ENCODE measurements at places on chromosomes 2 and 18. TPM values are rescaled to one million over a fixed set of nuclear protein-coding genes. Genes with fewer than 3 reads are reported as not detected.

The TFCP2L1 gene
- total RNA-seq = not detected

The CDH2 gene
- total RNA-seq = 1.8 TPM

The ZNF396 gene
- 0.51 TPM for total RNA-seq

The C18orf54 gene
- 6.9 TPM for total RNA-seq

The SRD5A2 gene
- not detected for total RNA-seq

The LRRC30 gene
- total RNA-seq = not detected

The TUBA3E gene
- not detected for total RNA-seq

The VWA3B gene
- total RNA-seq = 0.13 TPM

The ZAP70 gene
- 0.13 TPM for total RNA-seq

The RTTN gene
- total RNA-seq = 13.4 TPM

The CROCC2 gene
- total RNA-seq = not detected

The ATP9B gene
- 28.4 TPM for total RNA-seq

The ALPI gene
- not detected for total RNA-seq

The CDH20 gene
- not detected for total RNA-seq

The IL1R2 gene
- 0.76 TPM for total RNA-seq

The UGT1A8 gene
- total RNA-seq = not detected

The PMAIP1 gene
- 20.9 TPM for total RNA-seq

DNA sequence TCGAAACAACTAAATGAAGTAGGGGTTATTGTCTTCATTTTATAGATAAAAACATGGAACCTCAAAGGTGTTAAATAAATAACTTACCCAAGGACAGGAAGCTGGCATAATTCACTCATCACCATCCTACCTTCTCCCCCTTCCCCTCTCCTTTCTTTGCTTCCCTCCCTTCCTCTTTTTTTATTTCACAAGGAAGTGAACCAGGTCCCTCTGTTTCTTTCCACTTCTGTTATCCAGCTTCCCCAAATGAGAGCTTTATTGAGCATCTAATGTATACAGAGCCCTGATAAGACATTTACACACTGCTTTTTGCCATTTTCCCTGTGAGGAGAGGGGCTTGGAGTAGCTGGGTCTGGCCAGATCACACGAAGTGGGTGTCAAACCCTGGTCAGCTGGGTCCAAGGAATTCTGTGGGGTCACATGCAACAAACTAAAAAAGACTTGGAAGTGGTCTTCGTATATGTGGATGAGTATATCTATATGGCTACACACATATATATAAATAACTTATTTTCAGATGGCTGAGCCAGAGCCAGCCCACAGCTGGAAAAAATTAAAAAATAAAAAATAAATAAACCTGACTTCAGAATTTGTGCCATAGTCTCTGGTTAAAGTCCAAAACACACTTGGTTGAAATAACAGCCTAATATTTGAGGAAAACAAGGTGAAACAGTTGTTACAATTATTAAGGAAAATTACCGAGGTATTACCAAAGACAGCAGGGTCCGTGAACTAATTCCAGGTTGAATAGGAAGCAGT, 49.3 kb upstream of the FOSL2 start:
- DNase-seq = no peak

- no peak for DNase-seq
These were observed 452.5 kb downstream of the ZNF516 start for GRCh38 chr18:76042511-76042910.

DNA sequence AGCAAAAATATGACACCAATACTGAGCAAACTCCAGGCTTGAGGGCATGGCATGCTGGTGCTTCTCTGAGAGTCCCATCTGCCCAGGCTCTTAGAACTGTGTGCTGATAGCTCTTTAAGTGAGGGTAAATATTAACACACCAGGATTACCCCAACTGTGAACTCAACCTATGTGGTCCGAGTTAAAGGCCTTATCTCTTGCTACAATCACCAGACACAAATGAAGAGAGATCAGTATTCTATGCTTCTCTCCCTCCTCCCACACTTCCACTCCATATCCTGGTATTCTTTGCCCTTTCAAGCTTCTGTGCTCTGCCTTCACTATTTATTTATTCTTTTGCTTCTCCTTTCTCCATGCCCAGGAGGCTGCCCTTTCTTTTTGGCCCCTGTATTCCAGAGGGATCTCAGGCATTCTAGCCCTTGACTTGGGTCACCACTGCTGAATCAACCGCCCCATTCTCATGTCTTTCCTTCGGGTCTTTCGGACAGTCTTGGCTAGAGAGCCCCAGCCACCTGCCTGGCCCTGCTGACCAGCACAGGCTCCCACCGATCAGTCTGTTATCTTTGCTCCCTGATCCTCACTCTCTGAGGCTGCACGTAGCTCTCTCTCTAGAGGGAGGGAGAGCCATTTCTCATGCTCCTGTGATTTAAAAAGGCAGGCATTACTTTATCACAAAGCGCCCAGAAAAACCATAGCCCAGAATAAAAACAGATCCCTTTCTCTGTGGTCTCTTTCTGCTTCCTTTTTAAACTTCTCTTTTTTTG, 17.2 kb upstream of the HK2 start:
- DNase-seq = no peak

GRCh38 chr18:5370332-5370731, 74.8 kb upstream of the ZBTB14 start:
- DNase-seq = no peak

GRCh38 chr18:59835605-59836379, 64.0 kb upstream of the PMAIP1 start:
- no peak for DNase-seq

GRCh38 chr2:64698177-64698643, 44.5 kb upstream of the SERTAD2 start:
- peak; percentile 12 for DNase-seq

- no peak for DNase-seq
These were observed 43.3 kb downstream of the OSBPL6 start for GRCh38 chr2:178237488-178238153.

DNA sequence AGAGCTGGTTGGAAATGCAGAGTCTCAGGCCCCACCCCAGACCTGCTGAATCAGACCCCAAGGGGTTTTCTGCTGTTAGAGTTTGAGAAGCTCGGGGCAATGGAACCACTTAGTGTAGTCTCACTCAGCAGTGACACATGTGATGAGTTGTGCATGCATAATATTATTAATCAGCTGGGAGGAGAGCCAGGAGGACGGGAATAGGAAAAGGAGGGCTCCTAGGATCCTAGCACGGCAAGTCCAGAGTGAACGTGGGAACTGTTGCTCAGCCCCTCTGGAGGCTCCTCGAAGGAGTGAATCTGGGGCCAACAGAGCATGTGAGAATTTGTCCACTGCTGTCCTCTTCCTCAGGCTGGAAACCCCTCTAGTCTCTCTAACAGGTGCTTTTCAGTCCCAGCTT, 87.1 kb downstream of the HS1BP3 start:
- DNase-seq = no peak

- no peak for DNase-seq
These were observed 1077.9 kb upstream of the ZEB2 start for GRCh38 chr2:145597809-145598208.

DNA sequence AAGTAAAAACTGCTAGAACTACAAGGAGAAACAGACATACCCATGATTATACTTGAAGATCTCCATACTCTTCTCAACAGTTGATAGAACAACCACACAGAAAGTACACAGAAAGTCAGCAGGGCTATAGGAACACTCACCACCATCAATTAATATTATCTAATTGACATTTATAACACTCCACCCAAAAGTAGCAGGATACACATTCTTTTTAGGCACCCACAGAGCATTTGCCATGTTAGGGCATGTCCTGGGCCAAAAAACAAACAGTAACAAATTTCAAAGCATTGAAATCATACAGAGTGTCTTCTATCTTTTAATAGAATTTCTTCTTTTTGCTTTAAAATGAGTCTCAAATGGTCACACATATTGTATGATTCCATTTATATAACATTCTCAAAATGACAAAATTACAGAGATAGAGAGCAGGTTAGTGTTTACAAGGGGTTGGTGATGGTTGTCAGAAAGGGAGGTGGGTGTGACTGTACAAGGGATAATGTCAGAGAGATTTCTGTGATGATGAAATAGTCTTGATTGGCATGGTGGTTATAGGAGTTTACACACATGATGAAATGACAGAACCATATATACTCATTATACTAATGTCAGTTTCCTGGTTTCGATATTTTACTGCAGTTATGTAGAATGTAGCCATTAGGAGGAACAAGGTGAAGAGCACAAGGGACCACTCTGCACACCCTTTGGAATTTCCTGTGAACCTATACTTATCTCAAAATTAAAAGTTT, 82.8 kb downstream of the NCK2 start:
- no peak for DNase-seq

DNA sequence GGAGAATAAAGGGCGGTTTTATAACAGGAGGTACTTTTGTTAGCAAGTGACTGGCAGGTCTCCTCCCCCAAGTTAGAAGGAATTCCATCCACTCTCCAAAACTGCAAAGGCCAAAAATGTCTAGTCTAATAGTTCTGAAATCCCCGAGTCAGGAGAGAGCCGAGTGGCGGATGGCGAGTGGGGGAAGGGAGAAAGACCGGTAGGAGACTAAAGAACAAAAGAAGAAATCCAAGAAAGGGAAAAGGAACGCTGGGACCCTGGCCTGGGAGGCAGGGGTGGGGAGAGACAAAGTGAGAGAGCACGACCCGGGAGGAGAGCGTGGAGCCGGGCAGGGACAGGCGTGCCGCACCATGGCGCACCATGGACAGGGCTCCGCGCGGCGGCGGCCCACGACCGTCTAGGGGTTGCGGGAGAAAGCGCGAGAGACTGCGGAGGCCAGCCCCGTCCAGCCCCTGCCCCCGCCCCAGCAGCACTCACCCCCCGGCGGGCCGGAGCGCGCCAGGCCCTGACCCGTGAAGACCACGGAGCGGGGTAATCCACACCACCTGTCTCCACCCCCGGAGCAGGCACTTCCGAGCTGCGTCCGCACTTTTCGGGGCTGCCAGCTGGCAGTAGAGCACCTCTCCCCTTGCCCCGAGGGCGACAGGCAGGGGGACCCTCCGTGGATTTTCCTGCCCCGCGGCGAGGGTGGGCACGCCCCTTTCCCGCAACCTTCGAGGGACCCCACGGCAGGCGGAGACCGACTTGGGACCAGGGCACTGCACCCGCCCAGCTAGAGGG, 1.6 kb downstream of the CDH2 start:
- peak; percentile 44 for DNase-seq

DNA sequence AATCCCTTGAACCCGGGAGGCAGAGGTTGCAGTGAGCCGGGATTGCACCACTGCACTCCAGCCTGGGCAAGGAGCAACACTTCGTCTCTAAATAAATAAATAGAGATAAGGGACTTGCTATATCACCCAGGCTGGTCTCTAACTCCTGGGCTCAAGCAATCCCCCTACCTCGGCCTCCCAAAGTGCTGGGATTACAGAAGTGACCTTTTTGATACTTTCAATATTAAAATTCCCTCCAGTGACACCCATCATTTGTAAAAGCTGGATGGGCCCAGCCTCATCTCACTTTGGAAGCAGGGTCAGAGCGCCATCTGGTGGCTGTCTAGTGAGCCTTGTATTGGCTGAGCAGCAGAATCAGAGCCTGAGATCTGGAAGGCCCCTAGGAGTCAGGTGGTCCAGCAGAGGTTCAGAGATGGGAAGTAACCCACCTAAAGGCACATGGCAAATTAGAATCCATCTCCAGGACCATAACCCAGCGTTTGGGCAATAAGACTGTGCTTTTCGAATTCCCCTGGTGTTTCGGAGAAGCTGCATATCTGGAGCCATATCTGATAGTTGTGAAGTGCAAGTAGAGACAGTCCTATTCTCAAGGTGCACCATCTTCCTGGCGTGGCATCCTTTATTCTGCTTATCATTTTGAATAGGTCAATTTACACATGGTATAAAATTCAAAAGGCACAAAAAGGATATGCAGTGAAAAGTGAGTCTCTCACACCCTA, 18.3 kb upstream of the SLC35F6 start:
- peak; percentile 82 for DNase-seq

GRCh38 chr2:120912101-120912985, 176.7 kb downstream of the GLI2 start:
- DNase-seq = no peak

GRCh38 chr2:46849721-46850556, 65.7 kb downstream of the MCFD2 start:
- peak; percentile 56 for DNase-seq

DNA sequence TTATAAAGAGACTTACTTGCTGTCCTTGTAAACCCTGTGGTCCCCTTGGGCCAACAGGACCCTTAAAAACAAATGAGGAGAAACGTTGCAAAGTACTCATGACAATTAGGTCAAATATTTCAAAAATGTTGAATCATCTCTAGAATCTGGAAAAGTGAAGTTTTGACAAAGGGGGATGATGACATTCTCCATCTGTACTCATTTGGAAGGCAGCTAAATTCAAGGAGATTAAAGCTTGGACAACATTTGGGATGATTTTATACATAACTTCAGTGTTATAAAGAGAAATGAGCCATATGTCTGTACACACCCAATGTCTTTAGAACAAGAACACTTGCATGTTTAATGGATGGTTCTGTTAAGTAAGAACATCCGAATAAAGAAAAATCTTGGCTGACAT, 92.9 kb downstream of the COL5A2 start:
- DNase-seq = no peak

GRCh38 chr2:16674154-16674553, 8.5 kb upstream of the CYRIA start:
- DNase-seq = no peak

GRCh38 chr2:34069604-34070003, 470.5 kb upstream of the FAM98A start:
- DNase-seq = no peak

DNA sequence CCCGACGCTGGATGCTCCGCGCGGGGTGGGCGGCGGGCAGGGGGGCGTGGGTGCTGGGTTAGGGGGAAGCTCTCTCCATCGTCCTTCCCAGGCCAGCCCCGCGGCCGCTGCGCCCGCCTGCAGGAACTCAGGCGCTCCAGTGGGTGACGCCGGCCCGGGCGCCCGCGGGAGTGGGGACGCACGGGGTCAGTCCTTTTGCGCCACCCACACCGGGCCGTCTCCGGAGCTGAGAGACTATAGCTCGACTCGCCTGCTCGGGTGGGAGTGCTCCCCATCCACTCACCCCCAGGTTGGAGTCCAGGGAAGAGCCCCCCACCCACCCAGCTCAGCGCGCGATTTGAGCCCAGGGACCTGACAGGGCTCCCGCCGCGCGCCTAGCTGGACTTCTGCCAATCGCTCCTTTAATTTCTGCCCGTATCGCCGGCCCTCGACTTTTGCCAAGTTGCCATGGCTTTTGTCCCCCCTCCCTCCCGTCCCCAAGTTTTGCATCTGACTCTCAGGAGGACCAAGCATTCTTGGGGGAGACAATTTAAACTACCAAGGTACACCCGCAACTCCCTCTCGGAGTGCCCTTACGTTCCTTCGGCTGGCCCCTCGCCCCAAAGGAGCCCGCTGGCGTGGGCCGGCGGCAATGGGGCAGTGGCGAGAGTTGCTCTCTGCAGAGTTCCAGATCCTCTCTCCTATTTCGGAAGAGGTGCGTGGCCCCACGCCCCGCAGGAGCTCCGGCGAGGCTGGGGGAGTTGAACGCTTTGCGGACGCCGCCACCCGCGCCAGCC, 205.8 kb upstream of the SMAD2 start:
- DNase-seq = no peak

- no peak for DNase-seq
These were observed 66.7 kb upstream of the HS6ST1 start for GRCh38 chr2:128385365-128385764.

DNA sequence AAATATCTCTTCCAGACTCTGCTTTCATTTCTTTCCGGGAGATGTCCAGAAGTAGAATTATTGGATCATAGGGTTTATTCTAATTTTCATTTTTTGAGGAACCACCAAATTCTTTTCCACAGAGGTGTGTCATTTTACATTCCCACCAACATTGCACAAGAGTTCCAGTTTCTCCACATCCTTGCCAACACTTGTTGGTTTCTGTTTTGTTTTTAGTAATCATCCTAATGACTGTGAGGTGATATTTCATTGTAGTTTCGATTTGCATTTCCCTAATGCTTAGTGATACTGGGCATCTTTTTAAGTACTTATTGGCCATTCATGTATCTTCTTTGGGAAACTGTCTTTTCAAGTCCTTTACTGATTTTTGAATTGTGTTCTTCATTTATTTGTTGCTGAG, 513.1 kb downstream of the PARD3B start:
- DNase-seq = no peak
